ENCODE measurements at places on chromosomes 5 and 9.

DNA sequence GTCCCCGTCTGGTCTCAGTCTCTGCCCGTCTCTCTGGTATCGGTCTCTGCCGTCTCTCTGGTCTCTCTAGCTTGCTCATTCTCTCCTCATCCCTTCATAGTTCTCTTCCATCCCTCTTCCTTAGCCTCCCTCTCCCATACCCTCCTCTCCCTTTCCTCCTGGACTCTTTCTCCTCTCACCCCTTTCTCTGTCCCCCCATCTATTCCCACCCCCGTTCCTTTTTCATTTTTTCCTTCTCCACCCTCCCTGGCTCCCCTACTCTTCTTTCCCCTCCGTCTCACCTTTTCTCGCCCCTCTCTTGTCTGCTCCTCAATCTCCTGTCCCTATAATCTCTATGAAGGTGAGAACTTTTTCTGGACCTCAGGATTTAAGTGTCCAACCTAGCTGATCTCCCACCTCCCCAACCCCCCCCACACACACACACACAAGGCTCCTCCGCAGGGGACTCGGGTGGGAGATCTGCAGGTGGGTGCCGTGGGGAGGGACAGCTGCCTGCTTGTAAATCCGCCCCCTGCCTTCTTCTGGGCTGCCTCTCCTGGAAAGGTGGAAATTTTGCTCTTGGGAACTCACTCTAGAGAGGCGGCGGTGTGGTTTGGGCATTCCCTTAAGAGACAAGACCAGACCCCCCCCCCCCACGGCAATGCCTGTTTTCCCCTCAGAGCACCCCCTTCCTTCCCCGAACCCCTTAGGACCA is 953 bp downstream of the UBE2QL1 start:
- no peak for DNase-seq

DNA sequence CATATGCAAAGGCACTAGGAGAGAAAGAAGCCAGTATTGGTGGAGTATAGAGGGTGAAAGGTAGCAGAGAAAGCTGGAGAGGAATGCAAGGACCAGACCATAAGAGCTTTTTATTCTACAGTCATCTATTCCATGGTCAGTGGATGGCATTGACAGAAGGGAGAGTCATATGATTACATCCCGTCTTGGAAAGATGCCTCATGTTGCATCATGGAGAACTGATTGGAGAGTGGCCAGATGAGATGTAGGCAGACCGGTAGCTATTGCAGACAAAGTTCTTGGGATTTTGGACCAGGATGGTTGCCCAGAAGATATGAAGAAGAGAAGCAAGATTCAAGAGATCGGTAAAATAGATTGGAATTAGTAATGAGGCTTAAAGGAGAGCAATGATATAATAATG is 260.7 kb downstream of the CHSY3 start:
- no peak for DNase-seq

DNA sequence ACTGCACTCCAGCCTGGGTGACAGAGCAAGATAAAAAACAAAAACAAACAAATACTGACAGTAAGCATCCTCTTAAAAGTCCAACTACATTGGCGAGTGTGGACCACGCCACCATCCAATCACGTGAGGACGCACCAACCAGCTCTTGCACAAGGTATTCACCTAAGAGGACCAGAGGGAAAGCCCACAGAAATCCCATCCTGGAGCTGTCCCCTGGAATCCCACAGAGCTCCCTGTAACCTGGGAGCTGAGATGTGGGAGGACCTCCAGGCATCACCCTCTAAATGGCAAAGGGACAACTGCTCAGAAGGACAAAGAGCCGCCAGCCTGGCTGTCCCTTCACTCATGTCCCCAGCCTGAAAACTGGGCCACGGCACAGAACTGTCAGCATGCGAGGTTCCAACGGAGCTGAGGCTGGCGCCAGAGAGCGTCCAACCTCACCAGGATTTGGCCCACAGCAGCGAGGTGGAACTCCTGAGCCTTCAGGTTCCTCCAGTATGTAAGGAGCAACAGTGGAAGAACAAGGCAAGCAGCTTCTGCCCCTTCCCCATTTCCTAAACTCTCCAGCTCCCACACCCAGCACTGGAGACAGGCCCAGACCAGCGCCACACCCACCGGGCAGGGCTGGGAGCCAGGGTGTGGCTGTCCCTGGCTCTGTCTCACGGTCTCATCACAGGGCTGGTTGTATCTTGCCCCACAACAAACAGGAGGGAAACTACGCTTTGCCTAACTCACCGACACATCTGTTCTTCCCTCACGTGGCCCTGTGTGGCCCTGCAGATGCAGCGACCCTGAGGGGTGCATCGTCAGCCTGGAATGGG is 15.2 kb downstream of the IPPK start:
- no peak for DNase-seq

GRCh38 chr5:127243011-127243410 is 47.6 kb upstream of the MEGF10 start:
- DNase-seq = no peak

DNA sequence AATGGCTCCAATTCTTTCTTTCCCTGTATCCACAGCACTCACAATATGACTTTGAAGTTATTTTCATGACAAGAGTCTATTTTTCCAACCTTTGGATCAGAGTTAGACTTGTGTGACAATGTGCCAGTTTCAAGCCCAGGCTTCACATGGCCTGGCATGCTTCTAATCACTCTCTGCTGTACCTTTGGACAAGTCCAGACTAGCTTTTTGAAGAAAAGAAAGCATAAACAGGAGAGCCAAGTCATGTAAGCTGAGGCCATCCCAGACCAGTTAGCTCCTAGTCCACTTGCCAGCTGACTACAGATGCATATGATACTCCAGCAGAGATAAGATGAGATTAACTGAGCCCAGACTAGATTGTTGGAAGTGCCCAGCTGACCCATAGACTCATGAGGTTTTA is 513.6 kb upstream of the C9orf72 start:
- DNase-seq = no peak

GRCh38 chr9:14232111-14232510 is 81.8 kb downstream of the NFIB start:
- no peak for DNase-seq

DNA sequence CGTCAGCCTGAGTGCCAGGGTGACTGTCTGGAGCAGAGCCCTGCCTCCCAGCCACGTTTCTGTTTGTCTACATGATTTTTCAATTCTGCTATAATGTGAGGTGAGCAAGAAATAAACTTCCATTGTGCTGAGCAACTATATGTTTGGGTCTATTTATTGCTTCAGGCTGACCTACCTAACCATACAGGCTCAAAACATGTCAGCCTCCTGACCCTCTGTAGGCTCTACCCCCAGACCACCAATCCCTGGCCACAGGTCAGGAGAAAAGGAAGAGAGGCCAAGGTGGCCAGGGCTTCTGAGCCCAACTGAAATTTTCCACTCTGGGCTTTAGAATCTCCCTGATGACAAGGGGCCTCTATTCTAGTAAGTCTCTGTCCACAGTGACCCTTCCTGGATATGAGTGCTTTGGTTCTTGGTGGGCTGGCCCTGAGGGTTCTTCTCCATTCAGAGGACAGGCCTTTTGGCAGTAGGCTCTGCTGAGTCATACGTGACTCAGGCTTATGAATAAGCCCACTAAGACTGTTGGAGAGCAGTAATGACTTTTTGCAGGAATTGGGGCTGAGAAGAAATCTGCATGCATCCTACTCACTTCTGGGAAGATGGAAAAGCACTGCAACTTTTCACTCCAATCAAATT is 117.2 kb upstream of the TBCA start:
- peak; percentile 91 for DNase-seq

- DNase-seq = peak; percentile 30
These were observed 63.1 kb downstream of the TRPM6 start for GRCh38 chr9:74824654-74825053.

DNA sequence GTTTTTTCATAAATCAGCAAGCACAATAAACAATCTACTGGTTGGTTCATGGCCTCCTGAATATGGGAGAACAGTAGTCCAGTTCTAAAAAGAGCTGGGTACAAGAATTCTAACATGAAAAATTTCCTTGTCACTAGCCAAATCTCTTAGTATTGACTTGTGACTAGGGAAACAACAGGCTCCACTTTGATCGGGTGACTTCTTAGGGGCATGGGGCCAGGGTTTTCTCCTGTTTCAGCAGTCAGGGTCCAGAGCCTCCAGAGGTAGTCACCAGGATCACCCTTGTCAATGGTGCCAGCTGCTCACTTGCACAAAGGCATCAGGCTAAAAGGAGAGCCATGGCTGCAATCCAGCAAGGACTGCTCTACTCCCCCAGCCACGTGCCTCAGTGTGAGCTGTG is 38.1 kb downstream of the LPAR1 start:
- DNase-seq = no peak

GRCh38 chr5:79759436-79759835 is 69.8 kb downstream of the CMYA5 start:
- DNase-seq = peak; percentile 8

- no peak for DNase-seq
These were observed 49.9 kb downstream of the SIL1 start for GRCh38 chr5:139148306-139148705.

DNA sequence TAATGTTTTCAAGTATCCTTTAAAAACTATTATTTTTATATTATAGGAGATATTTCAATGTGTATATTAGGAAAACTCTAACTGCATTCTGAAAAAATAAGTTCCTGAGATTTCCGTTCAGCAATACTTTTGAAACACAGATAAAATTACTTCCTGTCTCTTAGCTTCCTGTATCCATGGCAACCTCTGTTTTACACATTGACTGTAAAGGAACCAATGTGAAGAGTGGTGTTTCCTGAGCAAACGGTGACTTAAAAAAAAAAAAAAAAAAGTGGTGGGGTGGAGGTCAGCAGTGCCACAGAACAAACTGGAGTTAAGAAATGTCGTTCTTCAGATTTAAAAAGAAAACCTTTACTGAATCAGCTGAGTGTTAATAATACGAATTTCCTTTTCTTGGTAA is at the start of gene LRRC70:
TSS of gene LRRC70 (plus strand) at position 280 of the 400 bp plus-strand sequence. CDS start 620 bp downstream, outside the sequence.
- DNase-seq = peak; percentile 6

DNA sequence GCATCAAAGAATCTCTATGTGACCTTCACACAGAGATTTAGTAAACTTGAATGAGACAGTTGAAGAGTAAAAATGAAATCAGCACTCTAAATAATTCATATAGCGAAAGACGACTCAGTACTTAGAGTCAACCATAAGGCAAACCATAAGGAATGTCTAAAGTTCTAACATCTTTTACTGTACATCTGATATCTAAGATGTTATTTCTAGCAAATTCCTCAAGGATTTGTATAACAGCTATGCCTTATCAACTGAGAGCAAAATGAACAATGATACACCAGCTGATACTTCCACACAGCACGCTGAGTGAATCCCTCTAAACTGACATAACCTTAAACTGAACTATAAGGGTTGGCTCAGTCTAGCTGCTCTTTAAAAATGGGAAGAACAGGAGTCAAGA is 760.3 kb downstream of the EFNA5 start:
- DNase-seq = no peak

- no peak for DNase-seq
These were observed 10.5 kb upstream of the FGF1 start for GRCh38 chr5:142696379-142696778.

DNA sequence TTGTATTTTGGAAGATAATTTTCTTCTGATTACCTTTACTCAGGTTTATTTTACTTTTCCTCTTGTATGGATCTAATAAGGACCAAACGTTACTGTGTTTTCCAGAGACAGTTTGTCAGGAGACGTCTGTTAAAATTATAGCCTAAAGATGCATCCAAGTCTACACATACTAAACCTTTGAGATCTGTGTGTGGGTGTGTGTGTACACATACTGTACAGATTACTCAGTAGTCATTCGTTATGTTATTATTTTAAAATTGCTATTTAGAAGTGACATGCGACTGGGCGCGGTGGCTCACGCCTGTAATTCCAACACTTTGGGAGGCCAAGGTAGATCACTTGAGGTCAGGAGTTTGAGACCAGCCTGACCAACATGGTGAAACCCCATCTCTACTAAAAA is 51.6 kb upstream of the CNTLN start:
- DNase-seq = no peak

DNA sequence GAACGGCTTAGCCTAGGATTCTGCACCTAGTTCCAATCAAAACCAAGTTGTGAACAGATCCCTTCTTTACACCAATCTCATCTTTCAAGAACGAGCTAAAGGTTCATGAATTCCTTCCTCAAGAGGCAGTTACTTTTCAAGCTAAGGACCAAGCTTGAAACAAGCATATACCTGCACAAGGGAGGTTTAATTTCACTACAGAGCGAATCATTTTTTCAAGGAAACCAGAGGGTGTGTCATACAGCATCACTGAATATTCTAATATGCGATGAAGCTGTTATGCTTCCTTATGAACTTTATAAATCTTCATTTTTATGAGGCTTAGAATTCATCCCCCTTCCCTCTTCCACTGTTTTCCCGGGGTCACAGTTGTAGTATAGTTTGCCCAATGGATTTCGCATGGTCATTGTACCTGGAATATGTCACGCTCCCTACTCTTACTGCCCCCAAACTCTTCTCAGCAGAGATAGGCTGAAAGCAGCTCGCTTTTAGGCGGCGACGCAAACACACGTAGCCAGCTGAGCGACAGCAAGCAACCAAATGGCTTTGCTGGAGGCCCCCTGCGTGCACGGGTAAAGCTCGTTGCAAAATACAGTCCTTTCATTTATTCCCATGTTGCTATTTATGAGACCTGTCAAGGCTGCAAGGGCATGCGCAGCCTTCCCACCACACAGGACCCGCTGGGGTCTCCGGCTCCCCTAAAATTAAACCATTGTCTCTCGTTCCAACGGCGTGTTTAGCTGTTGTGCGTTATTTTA is 832 bp downstream of the LMBRD2 start:
- peak; percentile 12 for DNase-seq

DNA sequence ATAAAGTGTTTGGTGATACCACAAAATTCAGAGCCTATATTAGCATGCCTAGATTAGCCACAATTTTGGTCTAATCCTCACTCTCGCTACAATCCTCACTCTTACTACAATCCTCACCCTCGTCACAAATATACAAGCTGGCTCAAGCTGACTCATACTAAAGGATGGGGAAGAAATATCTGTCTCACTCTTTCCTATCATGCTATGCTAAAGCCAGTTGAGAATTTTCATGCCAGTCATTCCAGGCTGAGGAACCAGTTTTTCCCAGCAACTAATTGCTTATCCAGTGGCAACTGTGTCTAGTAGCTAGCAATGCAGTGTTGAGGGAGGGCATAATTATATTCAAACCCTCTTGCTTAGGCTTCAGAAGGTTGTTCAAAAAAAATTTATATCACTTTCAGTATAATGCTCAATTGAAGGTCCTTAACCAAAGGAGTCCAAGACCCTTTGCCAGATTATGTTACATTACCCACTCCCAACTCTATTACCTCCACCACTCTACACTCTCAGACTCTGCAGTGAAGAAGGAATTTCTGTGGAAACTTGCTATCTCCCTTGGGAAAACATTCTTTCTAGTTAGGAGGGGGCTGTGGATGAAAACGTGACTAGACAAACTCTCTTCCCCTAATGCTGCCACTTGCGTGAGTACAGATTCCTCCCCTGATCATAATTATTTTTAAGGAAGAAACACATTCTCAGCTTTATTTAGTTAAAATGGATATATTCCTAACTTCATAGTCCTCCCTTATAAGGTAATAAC is 810.3 kb upstream of the ACO1 start:
- no peak for DNase-seq

GRCh38 chr5:178182158-178182876 is 4.9 kb downstream of the GMCL2 start:
- no peak for DNase-seq

- no peak for DNase-seq
These were observed 6.3 kb downstream of the IFNA21 start for GRCh38 chr9:21160178-21160577.

GRCh38 chr9:96719921-96720320 is 58.0 kb downstream of the ZNF510 start:
- DNase-seq = no peak
